Panc1 (cell line): ENCODE measurements at places on chromosomes 7 and 10.

DNA sequence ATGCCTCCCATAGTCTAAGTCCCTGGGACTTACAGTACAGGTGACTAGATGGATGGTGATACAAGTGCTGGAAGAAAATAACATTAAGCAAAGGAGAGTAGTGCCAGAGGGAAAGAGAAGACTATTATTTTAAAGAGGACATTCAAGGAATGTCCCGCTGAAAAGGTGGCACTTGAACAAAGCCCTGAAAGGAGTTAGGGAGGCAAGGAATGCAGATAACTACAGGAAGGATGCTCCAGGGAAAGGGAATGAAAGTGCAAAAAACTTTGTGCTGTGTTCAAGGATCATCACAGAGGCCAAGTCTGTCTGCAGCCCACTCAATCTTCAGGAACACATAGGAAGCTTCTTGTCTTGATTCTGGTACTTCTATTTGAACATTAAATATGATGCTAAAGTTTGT, 14.9 kb downstream of the ANKMY2 start:
- H3K27me3 ChIP-seq = no peaks in the 10 kb centered on the region
- H3K27ac ChIP-seq = no peak overlapping the region
- H3K4me1 ChIP-seq = no peaks in the 10 kb centered on the region
- 0 out of 2 replicates have a peak, but pooled peaks cover 2% of the 10 kb centered on the region for H3K36me3 ChIP-seq

GRCh38 chr7:99014113-99014985, 129.6 kb downstream of the SMURF1 start:
- H3K27me3 ChIP-seq = no peaks in the 10 kb centered on the region
- no peak overlapping the region for H3K27ac ChIP-seq
- H3K4me1 ChIP-seq = no peaks in the 10 kb centered on the region
- H3K36me3 ChIP-seq = peaks cover 5% of the 10 kb centered on the region

DNA sequence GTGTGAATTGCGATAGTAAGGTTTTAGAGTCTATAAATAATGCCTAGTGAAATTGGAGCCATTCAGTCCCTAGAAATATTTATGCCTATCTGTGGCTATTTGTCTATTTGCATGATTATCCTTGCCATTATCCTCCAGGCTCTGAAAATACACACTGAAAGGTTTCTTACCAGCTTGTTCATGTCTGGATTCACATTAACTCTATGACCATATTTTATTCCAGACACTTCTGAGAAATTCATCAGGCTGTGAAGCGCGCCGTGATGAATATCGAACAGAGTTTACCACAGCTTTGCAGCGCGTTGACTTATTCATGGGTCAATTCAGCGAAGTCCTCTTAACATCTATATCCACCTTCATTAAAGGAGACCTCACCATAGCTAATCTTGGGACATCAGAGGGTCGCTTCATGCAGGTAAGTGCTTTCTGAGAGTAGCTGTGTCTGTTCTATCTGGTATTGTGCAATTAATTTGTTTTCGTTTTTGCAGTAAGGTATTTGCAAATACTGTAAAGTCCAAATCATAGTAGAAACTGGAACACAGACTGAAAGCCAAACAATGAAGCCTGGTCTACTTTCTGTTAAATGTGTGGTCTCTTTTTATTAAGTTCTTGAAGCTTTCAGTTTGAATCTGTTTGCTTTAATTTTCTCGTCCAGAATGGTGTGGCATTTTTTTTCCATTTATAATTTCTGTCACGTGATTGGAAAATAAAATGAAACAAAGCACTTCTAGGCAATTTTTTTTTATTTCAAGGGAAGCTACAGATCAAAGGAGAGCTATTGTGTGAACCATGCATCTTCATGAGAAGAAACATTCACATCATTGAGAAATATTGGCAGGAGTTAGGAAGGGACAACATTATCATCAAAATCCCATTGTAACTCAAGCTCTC, 59.7 kb downstream of the MET start:
- H3K27me3 ChIP-seq = no peaks in the 10 kb centered on the region
- H3K4me3 ChIP-seq = no peak overlapping the region
- no peak overlapping the region for H3K27ac ChIP-seq

DNA sequence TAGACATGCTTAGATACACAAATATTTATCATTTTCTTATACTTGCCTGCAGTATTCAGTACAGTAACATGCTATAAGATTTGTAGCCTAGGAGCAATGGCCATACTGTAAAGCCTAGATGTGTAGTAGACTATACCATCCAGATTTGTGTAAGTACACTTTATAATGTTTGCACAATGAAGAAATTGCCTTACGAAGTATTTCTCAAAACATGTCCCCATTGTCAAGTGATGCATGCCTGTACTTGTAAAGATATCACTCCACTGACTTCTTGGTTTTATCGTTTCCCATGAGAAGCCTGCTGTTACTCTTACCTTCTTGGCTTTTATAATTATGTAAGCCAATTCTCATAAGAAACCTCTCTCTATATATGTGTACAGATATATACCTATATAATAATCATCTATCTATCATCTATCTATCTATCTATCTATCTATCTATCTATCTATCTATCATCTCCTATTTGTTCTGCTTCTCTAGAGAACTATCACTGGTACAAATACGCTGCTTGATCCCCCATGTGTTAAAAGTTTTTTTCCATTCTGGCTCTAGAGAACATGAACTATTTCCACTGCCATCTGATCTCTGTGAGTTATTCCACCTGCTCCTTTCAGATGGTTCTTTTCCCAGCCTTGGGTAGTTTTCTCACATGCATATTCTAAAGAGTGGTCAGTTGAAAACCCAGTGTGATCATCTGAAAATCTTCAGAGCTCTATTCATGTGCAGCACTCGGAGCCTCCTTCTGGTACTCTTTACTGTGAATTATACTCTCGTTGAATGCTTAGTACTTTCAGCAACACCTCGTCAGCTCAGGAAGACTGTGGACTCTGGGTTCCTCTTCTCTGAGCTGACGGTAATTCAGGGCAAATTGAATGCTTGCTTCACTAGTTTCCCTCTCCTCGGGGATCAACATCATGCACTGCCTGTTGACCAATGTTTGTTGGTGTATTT, 14.5 kb upstream of the VCL start:
- peaks cover 18% of the 10 kb centered on the region; the same call in 1 of the 2 replicates for H3K4me1 ChIP-seq
- no peak overlapping the region for H3K4me3 ChIP-seq
- no peaks in the 10 kb centered on the region for H3K27me3 ChIP-seq
- no peak for DNase-seq
- H3K27ac ChIP-seq = peak overlapping the region; percentile 60

GRCh38 chr10:3016016-3016415, 51.3 kb upstream of the PFKP start:
- no peak for DNase-seq
- H3K36me3 ChIP-seq = no peaks in the 10 kb centered on the region
- peaks cover 2% of the 10 kb centered on the region for H3K27me3 ChIP-seq
- no peak overlapping the region for H3K4me3 ChIP-seq

- no peak overlapping the region for H3K4me3 ChIP-seq
- no peak overlapping the region for H3K27ac ChIP-seq
- no peak for DNase-seq
- H3K27me3 ChIP-seq = 0 out of 2 replicates have a peak, but pooled peaks cover 3% of the 10 kb centered on the region
- H3K4me1 ChIP-seq = no peaks in the 10 kb centered on the region
These were observed 31.6 kb downstream of the ABCB5 start for GRCh38 chr7:20647036-20647435.

- H3K4me3 ChIP-seq = no peak overlapping the region
- no peak overlapping the region for H3K27ac ChIP-seq
- H3K27me3 ChIP-seq = no peaks in the 10 kb centered on the region
- H3K36me3 ChIP-seq = no peaks in the 10 kb centered on the region
- DNase-seq = no peak
These were observed 408.9 kb upstream of the SEMA3D start for GRCh38 chr7:85595750-85596178.

- H3K4me1 ChIP-seq = no peaks in the 10 kb centered on the region; the same call in 1 of the 2 replicates
- no peak overlapping the region for H3K27ac ChIP-seq
- no peaks in the 10 kb centered on the region for H3K27me3 ChIP-seq
- no peaks in the 10 kb centered on the region for H3K36me3 ChIP-seq
- no peak for DNase-seq
- H3K4me3 ChIP-seq = no peak overlapping the region
These were observed 58.8 kb upstream of the AGMO start for GRCh38 chr7:15620491-15621185.

DNA sequence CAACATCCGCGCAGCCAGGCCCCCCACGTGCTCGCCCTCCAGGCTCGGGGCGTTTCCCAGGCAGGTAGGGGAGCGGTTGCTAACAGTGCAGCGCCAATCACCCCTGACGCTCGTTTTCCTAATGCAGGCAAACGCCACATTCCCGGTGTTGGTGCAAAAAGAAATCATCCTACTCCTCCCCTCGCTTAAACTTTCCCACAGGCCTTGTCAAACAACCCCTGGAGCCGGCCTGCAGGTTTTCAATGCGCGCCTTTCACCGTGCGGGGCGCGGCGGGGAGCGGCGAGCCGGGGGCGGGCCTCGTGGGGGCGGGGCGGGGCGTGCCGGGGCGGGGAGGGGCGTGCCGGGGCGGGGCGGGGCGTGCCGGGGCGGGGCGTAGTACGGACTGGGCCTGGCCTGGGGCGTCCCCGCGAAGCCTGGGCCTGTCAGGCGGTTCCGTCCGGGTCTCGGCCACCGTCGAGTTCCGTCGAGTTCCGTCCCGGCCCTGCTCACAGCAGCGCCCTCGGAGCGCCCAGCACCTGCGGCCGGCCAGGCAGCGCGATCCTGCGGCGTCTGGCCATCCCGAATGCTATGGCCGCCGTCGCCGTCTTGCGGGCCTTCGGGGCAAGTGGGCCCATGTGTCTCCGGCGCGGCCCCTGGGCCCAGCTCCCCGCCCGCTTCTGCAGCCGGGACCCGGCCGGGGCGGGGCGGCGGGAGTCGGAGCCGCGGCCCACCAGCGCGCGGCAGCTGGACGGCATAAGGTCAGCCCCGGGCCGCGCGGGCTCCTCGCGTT, at the start of gene ECHDC3:
ECHDC3 (plus strand) TSS at position 374 of the 770 bp plus-strand sequence; CDS start at position 569, 195 bp downstream.
- no peak for DNase-seq
- H3K4me3 ChIP-seq = peak within 1 kb of the TSS; percentile 56
- H3K4me1 ChIP-seq = no peaks in the 10 kb centered on the region
- H3K36me3 ChIP-seq = no peaks in the 10 kb centered on the region
- H3K27me3 ChIP-seq = no peaks in the 10 kb centered on the region

DNA sequence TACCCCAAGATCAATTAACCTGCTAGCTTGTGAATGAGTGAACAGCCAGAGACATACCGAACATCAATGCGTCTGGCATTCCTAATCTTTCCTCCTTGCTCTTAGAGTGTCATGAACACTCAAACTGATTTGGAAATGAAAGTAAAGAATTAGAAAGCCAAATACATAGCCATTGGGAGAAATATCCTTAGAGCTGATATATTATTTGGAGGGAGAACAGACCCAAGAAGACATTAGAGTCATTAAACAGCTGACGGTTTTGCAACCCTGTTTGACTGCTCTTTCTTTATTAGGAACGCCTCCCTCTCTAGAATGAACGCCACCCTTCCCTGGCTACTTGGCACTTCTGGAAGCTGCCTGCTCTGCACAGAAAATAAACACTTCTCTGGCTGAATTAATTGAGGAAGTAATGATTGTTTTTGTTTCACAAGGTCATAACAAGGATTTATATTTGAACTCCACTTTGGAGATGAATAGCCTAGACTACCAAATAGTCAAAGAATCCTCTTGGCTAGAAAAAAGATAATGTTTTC, 42.8 kb downstream of the CTTNBP2 start:
- H3K27ac ChIP-seq = no peak overlapping the region
- H3K4me1 ChIP-seq = peaks cover 27% of the 10 kb centered on the region
- no peak for DNase-seq
- H3K27me3 ChIP-seq = no peaks in the 10 kb centered on the region
- no peaks in the 10 kb centered on the region for H3K36me3 ChIP-seq

GRCh38 chr10:123729523-123729922, 63.4 kb downstream of the GPR26 start:
- no peak overlapping the region for H3K27ac ChIP-seq
- no peak for DNase-seq
- H3K36me3 ChIP-seq = no peaks in the 10 kb centered on the region
- no peaks in the 10 kb centered on the region for H3K4me1 ChIP-seq
- no peak overlapping the region for H3K4me3 ChIP-seq

GRCh38 chr10:10053051-10053450, 964.6 kb upstream of the CELF2 start:
- H3K36me3 ChIP-seq = no peaks in the 10 kb centered on the region
- H3K4me1 ChIP-seq = no peaks in the 10 kb centered on the region
- no peak overlapping the region for H3K4me3 ChIP-seq
- no peaks in the 10 kb centered on the region for H3K27me3 ChIP-seq

GRCh38 chr10:7251696-7252465, 159.0 kb downstream of the SFMBT2 start:
- H3K4me3 ChIP-seq = no peak overlapping the region
- H3K27ac ChIP-seq = no peak overlapping the region
- H3K27me3 ChIP-seq = no peaks in the 10 kb centered on the region
- H3K36me3 ChIP-seq = no peaks in the 10 kb centered on the region
- DNase-seq = no peak

DNA sequence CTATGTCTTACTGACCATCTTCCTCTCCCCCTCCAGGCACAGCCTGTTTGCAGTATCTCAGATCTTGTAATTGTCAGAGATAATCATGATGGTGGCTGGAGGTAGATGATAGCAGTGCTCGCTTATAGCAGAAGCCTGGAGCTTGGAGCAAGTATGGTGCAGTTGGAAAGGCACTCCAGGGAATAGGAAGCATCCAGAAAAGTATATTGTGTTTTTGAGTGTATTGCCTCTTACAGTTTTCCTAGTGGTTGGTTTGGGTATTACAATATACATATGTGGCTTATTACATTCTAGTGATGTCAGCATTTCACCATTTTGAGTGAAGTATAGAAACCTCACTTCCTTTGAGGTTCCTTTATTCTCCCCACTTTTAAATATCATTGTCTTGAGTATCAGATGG, 101.5 kb downstream of the STK31 start:
- no peaks in the 10 kb centered on the region for H3K27me3 ChIP-seq
- no peak overlapping the region for H3K4me3 ChIP-seq
- no peaks in the 10 kb centered on the region for H3K36me3 ChIP-seq
- no peak for DNase-seq
- H3K27ac ChIP-seq = no peak overlapping the region
- H3K4me1 ChIP-seq = no peaks in the 10 kb centered on the region

GRCh38 chr10:1362589-1363445, 306.6 kb downstream of the WDR37 start:
- no peaks in the 10 kb centered on the region for H3K36me3 ChIP-seq
- no peaks in the 10 kb centered on the region for H3K27me3 ChIP-seq
- no peaks in the 10 kb centered on the region for H3K4me1 ChIP-seq
- H3K4me3 ChIP-seq = no peak overlapping the region

GRCh38 chr10:117410557-117410956, 35.3 kb upstream of the PDZD8 start:
- no peak overlapping the region for H3K27ac ChIP-seq
- no peaks in the 10 kb centered on the region for H3K36me3 ChIP-seq
- 0 out of 2 replicates have a peak, but pooled peaks cover 2% of the 10 kb centered on the region for H3K4me1 ChIP-seq
- no peak for DNase-seq
- no peak overlapping the region for H3K4me3 ChIP-seq
- H3K27me3 ChIP-seq = no peaks in the 10 kb centered on the region; the same call in 1 of the 2 replicates

GRCh38 chr10:11655836-11656235, 44.4 kb upstream of the USP6NL start:
- no peaks in the 10 kb centered on the region for H3K27me3 ChIP-seq
- H3K27ac ChIP-seq = no peak overlapping the region
- no peaks in the 10 kb centered on the region for H3K4me1 ChIP-seq
- H3K36me3 ChIP-seq = no peaks in the 10 kb centered on the region
- H3K4me3 ChIP-seq = no peak overlapping the region
- DNase-seq = no peak

- H3K27ac ChIP-seq = no peak overlapping the region
- no peak for DNase-seq
- H3K27me3 ChIP-seq = no peaks in the 10 kb centered on the region
- no peaks in the 10 kb centered on the region for H3K36me3 ChIP-seq
- H3K4me3 ChIP-seq = no peak overlapping the region
These were observed 493.9 kb downstream of the HTR7 start for GRCh38 chr10:90363799-90364483.

- H3K27ac ChIP-seq = no peak overlapping the region
- no peaks in the 10 kb centered on the region for H3K27me3 ChIP-seq
- no peak for DNase-seq
- no peaks in the 10 kb centered on the region for H3K36me3 ChIP-seq
These were observed 53.2 kb upstream of the FAM3C start for GRCh38 chr7:121449329-121449728.
